Mucosa of descending colon (tissue), 3 donors: ENCODE measurements at places on chromosomes 2 and 18.

- DNase-seq, result no peak
These were observed 176.6 kb downstream of the GFPT1 start for GRCh38 chr2:69210385-69210784.

DNA sequence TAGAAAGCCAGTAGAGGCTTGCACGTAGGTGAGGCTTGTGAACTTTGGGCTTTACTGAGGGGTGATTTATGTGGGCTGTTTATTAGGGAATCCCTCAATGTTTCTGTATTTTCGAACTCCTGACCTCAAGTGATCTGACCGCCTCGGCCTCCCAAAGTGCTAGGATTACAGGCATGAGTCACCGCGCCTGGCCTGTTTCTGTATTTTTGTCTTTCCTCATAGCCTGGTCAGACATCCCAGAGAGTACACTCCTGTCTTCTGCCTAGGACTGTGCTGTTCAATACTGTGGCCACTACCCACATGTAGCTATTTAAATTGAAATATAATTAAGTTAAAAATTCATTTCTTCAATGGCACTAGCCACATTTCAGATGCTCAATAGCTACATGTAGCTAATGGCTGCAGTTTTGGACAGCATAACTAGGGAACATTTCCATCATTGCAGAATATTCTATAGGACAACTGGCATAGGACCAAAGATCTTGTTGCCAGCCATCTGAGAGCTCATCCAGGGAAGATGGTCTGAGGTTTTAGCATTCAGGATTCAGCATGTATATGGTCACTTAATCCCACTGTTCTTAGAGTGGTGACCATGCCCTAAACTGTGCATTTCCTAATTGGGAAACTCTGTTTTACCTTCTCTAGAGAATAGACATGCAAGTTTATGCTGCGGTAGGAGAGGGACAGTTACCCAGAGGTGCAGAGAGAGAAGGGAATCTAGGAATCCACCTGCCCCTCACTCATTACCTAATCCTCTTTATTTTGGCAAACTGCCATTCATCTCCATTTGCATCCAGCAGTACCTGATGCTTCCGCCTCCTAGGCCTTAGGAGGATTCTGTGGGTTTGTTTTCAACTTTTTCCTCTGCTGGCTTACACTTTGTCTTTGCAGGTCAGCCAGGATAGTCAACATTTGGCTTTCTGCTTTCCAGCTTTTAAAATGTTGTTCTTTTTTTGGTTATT, 64.4 kb downstream of the LCLAT1 start:
- peak; percentile 26 for DNase-seq

DNA sequence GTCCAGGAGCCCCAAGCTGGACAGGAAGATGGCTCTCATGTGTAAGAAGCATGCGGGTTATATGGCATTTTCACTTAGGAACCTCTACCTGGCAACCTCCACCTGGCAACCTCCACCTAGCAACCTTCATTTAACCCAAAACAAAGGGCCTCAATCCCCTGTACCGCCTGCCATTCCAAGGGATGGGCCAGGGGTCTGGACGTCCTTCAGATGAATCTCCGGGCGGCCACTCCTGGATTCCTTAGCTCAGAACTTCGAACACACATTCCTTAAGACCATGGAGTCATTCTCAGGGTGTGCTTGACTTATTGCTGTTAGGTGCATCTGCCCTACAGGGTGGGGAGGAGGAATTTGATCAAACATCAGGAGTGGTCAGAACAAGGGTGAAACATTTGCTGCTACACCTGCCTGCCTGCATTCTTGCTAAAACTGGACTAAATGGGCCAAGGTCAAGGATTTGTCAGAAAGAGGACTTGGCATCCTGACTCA, 277.6 kb downstream of the PHLPP1 start:
- DNase-seq, result no peak

GRCh38 chr2:113072584-113072983, 4.8 kb downstream of the IL1F10 start:
- DNase-seq, result no peak
